Activated CD8-positive, alpha-beta memory T cell treated with anti-CD3 and anti-CD28 coated beads, Interleukin-2, amount 10 ng/mL, durations not matched to agents 7 days and 5 days (primary cell): ENCODE measurements at places on chromosomes 16 and 17. TPM values are rescaled to one million over a fixed set of nuclear protein-coding genes. Genes with fewer than 3 reads are reported as not detected.
A peak's percentile ranks its signal among the peaks of the same experiment; 100 is the strongest.

DNA sequence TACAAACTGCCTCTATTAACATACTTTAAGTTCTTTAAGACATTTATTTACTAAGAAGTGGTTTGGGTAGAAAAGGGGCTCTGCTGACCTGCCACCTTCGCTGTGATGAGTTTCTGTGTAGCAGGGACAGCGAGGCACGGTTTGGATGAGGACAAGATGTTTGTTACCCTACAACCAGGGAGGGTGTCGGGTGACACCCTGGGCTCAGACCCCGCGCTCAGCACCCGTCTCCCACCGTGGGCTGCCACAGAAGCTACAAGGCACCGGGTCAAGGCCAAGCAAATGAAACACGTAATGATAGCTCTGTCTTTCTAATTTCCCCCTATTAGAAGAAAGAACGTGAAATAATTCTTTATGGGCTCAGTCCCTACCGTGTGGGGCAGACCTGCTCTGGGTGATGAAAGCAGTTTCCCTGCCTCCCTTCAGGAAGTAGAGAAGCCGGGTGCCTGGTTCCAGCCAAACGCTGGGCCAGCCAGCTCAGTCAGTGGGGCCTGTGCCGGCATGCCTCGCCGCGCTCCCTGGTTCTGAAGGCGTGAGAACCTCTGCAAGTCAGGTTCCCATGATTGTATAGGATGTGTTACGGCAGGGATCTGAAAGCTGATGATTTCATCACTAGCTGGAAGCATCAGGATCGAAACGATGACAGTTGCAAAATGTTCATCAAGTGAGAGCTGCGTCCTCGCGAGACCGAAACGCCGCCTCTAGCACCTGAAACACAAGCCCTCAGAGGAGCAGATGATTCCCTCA is 3.9 kb downstream of the ZNF750 start:
- DNase-seq = no peak

DNA sequence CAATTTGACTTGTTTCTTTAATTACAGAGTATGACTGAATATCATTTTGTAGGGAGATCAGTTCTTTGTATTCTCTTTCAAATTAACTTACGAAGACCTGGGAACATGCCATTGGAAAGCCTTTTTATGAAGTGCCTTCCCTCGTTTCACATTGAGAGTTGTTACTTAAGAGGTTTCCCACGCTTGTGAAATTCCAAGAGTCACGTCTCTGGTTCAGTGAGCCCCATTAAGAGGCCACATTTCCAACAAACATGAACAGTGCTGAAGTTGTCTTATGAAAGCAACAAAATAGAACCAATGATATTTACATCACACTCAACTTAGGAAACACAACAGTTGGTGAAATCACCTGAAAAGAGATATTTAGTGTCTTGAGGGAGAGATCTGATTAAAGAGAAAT is 334.1 kb downstream of the TOX3 start:
- DNase-seq = no peak

DNA sequence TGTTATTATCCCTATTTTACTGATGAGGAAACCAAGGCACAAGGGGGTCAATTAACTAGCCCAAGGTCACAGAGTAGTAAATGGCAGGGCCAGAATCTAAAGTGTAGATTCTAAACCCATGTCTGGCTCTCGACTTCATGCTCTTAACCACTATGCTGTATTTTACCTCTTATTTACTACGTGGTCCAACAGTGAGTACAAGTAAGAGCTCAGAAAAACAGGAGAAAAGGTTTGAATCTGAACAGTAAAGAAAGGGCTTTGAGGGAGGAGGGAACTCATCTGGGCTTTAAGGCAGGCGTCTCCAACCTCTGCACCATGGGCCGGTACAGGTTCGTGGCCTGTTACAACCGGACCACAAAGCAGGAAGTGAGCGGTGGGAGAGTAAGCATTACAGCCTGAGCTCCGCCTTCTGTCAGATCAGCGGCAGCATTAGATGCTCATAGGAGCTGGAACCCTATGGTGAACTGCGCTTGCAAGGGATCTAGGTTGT is 62.9 kb downstream of the SMURF2 start:
- DNase-seq = peak; percentile 89

GRCh38 chr16:23317751-23318150 is 15.6 kb downstream of the SCNN1B start:
- DNase-seq = no peak

DNA sequence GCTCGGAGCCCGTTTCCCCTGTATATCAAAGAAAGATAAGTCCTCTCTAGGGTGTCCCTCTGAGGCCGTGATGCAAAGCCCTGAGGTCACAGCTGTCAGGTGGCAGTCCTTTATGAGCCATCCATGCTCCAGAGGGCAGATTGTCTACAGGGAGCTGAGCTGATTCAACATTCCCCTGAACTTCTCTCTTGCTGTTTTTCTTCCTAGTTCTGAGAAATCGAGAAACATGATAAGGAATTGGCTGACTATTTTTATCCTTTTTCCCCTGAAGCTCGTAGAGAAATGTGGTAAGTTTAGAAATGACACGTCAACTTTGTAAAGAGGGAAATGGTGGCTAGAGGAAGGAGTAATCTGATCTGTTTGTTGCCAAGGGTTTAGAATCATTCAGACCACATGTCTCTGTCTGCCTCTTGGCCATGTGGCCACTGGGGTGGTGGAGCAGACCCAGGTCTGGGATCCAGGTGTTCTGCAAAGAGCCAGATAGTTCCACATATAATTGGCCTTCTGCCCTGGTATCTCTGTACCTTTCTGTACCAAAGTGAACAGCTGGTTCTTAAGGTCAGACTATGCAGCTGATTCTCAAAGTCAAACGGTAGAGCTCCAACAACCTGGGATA is 3.5 kb downstream of the CTNS start:
- DNase-seq = peak; percentile 65

DNA sequence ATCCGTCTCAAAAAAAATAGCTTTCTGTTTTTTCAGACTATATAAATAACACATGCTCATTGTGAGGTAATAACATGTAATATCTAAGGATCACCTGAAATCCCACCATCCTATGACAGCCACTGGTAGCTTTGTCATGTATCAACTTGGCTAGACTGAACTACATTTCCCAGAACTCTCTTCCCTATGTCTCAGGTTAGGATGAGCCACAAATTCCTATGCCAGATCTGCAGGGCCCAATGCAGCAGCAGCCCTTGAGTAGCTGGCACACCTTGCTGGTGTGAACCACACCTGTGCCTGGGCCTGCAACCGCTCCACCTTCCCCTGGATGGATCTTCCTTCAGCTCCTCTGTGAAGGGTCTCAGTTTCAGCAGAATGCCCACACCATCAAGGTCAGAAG is 28.1 kb downstream of the OGFOD1 start:
- DNase-seq = no peak

DNA sequence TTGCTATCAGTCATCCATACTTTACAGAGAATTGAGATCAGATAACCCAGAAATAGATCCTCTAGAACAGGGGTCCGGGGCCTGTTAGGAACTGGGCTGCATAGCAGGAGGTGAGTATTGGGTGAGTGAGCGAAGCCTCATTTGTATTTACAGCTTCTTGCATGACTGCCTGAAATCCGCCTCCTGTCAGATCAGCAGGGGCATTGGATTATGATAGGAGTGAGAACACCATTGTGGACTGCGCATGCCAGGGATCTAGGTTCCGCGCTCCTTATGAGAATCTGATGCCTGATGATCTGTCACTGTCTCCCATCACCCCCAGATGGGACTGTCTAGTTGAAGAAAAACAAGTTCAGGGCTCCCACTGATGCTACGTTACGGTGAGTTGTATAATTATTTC is 13.0 kb upstream of the SCIMP start:
- DNase-seq = no peak

DNA sequence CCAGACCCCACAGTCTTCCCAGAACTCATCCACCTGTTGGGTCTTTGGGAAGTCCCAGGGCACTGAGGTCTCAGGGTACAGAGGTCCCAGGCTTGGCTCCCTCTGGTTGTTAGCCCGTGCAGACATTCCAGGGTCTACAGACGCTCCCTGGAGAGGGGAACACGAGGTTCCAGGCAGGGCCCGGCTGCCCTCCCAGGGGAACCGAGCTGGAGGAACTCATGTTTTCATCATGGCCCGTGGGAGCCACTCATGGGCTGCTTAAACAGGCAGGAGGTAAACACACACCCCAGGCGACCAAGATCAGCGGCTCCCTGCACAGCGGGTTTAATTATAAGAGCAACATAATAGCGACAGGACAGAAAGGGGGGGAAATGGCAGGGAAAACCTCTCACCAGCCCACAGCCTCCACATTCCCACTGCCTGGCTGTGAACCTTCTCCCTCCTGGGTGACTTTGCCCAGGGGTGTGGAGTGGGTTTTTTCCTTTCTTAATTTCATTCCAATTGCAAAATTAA is 36.5 kb downstream of the TRARG1 start:
- no peak for DNase-seq

- no peak for DNase-seq
Measured at GRCh38 chr17:19368229-19368628, 5.7 kb upstream of the B9D1 start.

GRCh38 chr16:79863128-79864031 is 262.8 kb upstream of the MAF start:
- DNase-seq = no peak

- DNase-seq = no peak
Measured at GRCh38 chr17:42809250-42809649, 10.6 kb downstream of the CNTD1 start.

GRCh38 chr17:55770196-55770870 is 19.5 kb downstream of the PCTP start:
- DNase-seq = no peak

The CACNG1 gene
- total RNA-seq = not detected

The TBC1D3H gene
- total RNA-seq = not detected

The TP53TG3F gene
- total RNA-seq = not detected

The KLHL10 gene
- total RNA-seq = not detected
